GM23338 (cell line): ENCODE measurements at places on chromosomes 2 and 18.
A peak's percentile ranks its signal among the peaks of the same experiment; 100 is the strongest.

DNA sequence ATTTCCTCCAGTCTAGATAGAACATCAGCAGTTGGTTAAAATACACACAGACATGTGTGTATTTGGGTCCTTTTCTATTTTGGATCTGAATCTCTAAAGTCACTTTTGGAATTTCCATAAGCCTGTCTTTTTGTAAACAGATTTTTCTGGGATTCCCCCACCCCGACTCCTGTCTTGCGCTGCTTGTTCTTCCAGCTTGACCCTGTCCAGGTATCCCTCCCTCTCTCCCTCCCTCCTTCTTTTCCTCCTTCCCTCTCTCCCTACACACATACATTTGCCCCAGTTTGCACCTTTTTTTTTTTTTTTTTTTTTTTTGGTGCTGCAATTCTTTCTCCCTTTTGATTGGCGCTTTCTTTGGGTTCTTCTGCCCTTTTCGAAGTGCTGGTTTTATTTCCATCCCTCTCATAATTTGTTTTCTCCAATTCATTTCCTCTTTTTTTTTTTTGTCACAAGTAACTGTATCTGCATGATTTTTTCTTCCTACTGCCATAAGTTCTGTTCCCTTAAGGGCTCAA is 114.8 kb upstream of the SERTAD2 start:
- peaks cover 10% of the 10 kb centered on the region for H3K4me1 ChIP-seq
- peak; percentile 28 for DNase-seq
- no peaks in the 10 kb centered on the region for H3K36me3 ChIP-seq
- peaks cover 68% of the 10 kb centered on the region for H3K27me3 ChIP-seq

DNA sequence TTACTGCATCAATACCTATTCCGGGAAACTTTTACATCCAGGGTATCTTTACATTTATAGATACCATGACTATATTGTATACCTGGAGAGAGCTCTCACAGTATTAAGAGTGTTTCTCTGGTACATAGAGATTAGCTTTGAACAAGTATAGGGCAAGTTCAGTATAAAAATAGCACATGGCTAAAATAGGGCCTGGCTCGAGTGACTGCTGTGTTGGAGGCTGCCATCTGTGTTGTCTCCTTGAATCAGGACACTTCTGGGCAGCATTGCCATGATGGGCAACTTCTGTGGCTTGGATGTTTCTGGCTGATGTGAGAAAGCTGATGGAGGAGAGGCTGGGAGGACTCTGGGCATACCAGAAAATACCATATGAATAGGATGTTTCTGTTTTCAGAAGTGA is 18.7 kb downstream of the ARHGAP28 start:
- H3K4me1 ChIP-seq: peaks cover 11% of the 10 kb centered on the region; the same call in 1 of the 2 replicates
- H3K27ac ChIP-seq: no peak overlapping the region
- H3K36me3 ChIP-seq: no peaks in the 10 kb centered on the region
- DNase-seq: no peak
- H3K4me3 ChIP-seq: no peak overlapping the region

DNA sequence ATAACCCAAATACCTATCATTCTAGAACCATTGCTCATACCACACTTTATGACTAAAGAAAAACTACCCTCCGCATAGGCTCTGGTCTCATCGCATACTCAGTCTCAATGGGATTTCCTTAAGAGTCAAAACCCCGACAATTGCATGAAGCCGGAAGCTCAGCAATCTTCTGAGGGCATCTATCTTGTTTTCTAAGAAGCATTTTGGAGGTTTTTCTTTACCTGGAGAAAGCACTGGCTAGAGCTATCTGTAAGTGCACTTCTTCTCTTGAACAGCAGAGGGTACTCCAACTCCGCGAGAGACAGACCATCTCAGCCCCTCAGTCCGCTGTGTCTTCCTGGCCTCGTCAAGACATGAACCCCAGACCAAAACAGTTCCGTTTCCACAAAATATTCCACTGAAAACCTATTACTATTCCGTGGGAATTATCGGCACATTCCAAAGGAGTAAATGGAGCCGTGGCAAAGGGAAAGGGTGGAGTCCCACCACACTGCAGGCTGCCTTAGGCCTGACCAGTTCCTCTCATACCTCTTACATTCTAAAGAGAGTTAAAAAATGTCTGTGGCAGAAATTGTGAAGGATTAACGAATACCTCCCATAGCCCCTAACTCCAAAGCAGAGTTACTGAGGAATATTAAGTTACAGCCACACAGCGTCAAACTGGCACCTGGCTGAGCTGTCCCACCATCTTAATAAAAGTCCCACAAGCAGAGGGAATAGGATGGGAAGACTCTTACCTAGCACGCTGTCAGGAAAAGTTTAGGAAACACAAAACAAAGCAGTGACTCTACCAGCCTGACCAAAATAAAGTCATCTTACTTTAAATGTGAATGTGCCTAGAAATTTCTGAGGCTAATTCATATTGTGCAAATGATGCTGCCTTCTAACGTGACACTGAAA is 325.6 kb upstream of the VRK2 start:
- peak; percentile 88 for DNase-seq
- H3K27ac ChIP-seq: no peak overlapping the region
- H3K27me3 ChIP-seq: no peaks in the 10 kb centered on the region
- 0 out of 2 replicates have a peak overlapping the region, but pooled peaks have one; percentile 19 for H3K4me3 ChIP-seq
- H3K36me3 ChIP-seq: no peaks in the 10 kb centered on the region

GRCh38 chr2:46812361-46813019 is 103.1 kb downstream of the MCFD2 start:
- no peak for DNase-seq
- no peak overlapping the region for H3K4me3 ChIP-seq
- H3K4me1 ChIP-seq: 0 out of 2 replicates have a peak, but pooled peaks cover 4% of the 10 kb centered on the region

GRCh38 chr2:138474100-138474825 is 27.3 kb upstream of the SPOPL start:
- no peak overlapping the region for H3K27ac ChIP-seq
- H3K4me1 ChIP-seq: no peaks in the 10 kb centered on the region
- H3K27me3 ChIP-seq: no peaks in the 10 kb centered on the region

GRCh38 chr18:78739115-78739514 is 240.5 kb upstream of the SALL3 start:
- H3K36me3 ChIP-seq: no peaks in the 10 kb centered on the region
- no peak for DNase-seq
- no peak overlapping the region for H3K4me3 ChIP-seq
- H3K27ac ChIP-seq: no peak overlapping the region
- H3K27me3 ChIP-seq: no peaks in the 10 kb centered on the region
- H3K4me1 ChIP-seq: no peaks in the 10 kb centered on the region

- H3K27ac ChIP-seq: no peak overlapping the region
- no peaks in the 10 kb centered on the region for H3K36me3 ChIP-seq
- H3K27me3 ChIP-seq: no peaks in the 10 kb centered on the region
- H3K4me3 ChIP-seq: no peak overlapping the region
Measured at GRCh38 chr2:169965495-169965894, 138.2 kb downstream of the UBR3 start.
